ENCODE measurements at places on chromosomes 12 and 14.

- no peak for DNase-seq
Observed at GRCh38 chr12:58592475-58593207, 327.7 kb downstream of the LRIG3 start.

DNA sequence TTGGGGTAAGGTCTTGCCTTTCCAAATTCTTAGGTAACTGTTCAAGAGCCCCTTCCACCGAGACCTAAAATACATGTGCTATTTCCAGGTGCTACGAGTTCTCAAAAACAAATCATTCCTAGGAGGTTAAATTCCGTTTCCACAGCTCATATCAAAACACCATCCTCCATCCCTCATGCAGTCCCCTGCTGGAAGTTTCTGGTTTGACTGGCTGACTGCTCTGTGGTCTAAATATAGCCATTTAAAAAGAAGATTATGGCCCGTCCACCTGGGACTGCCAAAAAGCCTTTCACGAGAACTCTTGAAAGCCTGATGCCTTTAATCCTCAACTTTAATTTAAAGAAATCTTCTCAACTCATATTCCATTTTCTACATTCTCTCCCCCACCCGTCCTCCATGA, 201.5 kb upstream of the MYL2 start:
- DNase-seq: no peak

DNA sequence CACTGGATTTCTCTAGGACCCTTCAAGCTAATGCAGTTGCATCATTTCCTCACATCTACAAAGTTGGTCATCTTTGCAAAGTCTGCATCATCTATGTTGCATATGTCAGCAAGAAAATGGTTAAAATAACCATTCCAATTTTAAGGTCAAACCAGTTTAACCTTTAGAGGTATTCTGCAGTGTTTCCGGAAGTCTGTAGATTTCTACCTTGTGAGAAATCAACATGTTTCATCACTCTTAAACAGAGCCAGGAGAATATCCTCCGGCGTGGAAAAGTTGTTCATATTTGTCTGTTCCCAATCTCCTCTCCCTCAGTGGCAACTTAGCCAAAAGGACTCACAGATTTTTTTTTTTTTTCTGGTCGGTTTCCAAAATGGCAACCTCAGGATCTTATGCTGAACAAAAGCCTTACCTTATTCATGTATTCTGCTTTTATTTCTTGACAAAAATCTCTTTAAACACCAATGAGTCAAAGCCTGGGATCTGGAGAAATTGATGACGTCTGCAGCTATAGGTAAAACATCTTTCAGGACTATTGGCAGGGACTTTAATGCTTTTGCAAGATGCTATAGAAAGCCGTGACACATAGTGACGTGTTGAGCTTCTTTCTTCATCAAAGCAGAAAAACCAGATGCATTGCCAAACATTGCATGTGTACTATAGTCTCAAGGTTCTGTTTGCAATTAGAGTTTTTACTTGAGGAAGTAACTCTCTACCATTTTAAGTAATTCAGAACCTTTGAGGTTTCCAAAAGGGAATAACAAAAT, 16.0 kb upstream of the CDK17 start:
- peak; percentile 23 for DNase-seq

DNA sequence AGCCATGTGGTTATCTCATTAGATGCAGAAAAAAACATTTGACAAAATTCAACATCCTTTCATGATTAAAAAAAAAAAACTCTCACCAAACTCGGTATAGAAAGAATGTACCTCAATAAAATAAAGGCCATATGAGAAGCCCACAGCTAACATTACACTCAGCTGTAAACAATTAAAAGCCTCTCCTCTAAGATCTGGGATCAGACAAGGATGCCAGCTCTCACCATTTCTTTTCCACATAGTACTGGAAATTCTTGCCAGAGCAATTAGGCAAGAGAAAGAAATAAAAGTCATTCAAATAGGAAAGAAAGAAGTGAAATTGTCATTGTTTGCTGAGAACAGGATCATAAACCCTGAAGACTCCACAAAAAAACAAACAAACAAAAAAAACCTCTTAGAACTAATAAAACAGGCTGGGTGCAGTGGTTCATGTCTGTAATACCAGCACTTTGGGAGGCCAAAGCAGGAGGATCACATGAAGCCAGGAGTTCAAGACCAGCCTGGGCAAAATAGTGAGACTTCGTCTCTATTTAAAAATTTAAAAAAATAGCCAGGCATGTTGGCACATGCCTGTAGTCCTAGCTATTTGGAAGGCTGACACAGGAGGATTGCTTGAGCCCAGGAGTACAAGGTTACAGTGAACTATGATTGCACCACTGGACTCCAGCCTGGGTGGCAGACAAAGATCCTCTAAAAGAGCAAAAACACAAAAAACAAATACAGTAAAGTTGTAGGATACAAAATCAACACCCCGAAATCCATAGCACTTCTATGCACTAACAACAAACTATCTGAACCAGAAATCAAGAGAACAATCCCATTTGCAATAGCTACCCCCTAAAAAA, 114.4 kb downstream of the FOXA1 start:
- DNase-seq: no peak

DNA sequence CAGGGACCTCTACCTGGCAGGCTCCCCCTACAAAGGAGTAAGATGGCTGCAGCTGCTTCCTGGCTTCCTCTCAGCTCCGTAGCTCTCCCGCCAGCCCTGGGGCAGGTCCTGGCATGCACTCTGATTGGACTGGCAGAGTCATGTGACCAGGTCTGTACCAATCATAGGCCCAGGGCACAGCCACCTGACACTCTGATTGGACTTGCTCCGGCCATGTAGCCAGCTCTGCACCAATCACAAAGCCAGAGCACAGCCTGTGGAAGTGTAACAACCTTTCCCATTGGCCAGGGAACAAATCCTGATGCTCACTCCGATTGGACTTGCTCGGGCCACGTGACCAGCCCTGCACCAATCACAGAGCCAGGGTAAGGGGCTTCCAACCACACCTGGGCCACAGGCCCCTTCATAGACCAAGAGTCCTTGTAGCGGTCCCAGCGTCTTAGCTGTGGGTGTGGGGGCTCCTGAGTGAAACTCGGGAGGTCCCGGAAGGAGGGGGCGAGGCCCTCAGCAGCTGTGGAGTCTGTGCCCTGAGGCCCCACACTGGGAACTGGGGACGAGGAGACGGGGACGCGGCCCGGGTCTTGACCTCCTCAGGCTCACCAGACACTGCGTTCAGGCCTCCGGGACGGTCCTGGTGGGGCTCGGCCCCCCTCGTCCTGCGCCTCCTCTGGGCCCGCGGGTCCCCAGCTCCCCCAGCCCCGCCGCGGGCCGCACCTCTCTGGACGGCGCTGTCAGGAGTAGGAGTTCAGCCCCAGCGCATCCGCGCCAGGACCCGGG, 210.6 kb downstream of the ADGRD1 start:
- no peak for DNase-seq

DNA sequence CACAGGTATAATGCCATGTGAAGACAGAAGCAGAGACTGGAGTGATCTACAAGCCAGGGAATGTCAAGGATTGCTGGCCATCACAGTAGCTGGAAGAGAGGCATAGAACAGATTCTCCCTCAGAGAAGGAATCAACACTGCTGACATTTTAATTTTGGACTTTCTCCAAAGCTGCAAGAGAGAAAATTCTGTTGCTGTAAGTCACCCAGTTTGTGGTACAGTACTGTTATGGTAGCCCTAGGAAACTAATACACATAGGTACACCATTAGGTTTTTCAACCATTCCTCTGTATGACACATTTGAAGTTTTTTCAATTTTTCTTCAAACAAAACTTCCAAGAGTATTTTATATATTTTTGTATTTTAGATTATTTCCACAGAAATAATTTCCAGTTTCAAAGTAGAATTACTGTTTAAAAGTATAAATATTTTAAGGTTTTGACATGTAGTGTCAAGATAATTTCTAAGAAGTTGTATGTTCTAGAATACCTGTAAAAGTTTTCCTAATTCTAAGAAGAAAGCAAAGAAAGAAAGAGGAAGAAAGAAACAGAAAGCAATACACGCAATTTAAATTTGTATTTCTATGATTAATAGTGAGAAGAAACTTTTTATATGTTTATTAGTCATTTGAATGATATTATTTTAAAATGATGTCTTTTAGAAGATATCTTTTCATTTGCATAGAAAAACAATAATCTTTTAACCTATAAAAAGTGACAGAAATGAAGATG, 64.9 kb upstream of the CATSPERB start:
- peak; percentile 27 for DNase-seq

- peak; percentile 49 for DNase-seq
Observed at GRCh38 chr12:50825372-50825838, 17.3 kb upstream of the TMPRSS12 start.

DNA sequence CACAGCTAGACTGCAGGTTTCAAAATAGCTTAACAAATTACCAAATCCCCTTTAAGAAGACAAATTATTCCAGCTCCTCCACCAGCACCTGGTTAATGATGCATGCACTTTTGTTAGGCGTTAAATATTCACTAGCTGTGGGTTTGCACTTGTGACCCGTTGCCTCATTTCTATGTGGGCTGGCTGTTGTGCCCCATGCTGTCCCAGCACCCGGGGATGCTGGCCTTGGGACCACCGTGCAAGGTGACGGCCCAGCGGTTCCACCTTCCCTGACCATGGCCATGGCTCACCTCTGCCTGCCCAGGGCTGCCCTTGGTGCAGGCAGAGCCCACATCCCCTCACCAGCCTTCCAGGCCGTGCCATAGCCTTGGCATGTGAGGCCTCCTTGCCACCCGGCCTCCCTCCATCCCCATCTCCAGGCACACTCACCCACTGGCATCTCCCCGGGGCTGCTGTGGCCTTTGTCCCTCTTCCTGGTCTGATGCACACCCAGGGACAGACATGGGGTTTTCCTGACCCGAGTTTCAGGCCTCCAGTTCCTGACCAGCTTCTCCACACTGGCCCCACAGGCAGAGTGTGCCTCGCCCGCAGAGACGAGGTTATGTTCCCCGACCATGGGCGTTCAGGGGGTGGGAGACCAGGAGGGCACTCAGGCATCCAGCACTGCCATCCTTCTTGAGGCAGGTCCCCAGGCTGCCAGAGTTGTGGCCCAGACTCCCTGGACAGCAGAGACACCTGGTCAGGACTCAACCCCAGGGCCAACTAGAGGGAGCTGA, 20.3 kb upstream of the C14orf180 start:
- DNase-seq: no peak

DNA sequence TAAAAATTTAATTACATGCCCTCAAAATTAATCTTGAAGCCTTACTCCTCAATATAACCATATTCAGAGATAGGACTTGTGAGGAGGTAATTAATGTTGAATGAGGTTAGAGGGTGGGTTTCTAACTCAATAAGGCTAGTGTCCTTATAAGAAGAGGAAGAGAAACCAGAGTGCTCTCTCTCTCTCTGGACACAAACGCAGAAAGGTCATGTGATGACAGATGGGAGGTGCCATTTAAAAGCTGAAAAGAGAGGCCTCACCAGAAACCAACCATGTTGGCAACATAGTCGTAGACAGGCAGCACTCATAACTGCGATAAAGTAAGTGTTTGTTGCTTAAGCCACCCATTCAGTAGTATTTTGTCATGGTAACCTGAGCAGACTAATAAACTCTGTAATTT, 378.5 kb upstream of the LMO3 start:
- no peak for DNase-seq

DNA sequence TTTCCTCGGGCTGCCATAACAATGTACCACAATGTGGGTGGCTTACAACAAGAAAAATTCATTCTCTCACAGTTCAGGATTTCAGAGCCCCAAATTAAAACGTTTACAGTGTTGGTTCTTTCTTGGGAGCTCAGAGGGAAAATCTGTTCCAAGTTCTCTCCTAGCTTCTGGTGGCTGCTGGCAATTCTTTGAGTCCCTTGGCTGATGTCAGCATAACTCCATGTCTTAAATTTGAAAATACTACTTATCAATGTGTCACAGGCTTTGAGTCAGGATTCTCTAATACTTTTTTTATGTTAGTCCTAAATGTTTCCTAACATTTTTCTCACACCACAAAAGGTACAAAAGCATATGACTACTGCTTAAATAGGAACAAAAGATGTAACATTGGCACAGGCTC, 198.4 kb upstream of the ATXN7L3B start:
- DNase-seq: no peak

GRCh38 chr12:47875746-47876439, 28.9 kb downstream of the VDR start:
- DNase-seq: no peak

DNA sequence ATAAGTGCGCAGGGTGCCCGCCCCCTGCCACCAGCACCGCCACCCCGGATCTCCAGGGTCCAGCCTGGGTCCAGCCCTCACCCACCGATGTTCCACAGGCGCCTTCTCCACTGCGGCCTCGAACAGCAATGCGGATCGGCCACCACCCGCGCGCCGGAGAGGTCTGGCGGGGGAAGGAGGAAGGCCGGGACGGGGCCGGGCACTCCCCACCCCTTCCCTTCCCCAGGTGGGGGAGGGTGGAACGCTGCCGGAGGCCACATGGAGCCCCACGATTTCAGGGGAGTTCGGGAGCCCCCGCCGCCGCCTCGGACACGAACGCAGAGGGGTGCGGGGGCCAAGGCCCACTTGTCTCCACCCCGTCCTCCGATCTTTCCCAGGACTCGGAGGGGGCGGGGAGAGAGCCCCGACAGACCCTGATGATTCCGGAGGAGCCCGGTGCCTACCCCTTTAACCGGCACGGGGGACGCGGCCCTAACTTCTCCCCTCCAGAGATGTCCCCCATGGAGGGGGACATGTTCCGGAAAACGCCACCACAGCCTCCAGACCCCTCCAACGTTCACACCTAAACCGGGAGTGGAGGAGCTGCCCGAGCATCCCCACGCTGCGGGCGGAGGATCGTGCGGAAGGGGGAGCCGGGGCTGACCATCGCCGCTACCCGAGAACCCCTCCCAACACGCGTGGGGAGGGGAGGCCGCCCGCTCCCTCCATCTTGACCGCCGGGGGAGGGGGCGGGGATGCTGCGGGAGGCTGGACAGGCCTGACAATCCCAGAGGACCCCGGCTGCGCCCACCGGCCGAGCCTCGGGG, 1.1 kb downstream of the ATXN2 start:
- peak; percentile 60 for DNase-seq

DNA sequence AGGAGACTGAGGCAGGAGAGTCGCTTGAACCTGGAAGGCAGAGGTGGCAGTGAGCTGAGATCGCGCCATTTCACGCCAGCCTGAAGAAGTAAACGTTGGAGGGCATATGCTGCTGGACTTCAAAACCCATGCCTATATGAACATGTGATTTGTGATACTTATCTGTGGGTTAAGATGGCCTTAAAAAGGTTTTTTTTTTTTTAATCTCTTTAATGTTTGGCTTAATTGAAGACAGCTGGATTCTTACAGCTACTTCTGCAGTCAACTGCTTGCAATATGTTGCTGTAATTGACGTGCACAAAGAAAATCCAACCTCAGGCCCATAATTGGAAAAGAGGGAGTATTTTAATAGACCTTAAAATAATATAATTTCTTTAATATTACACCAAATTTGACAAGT, 1.5 kb upstream of the B3GNT4 start:
- DNase-seq: no peak

DNA sequence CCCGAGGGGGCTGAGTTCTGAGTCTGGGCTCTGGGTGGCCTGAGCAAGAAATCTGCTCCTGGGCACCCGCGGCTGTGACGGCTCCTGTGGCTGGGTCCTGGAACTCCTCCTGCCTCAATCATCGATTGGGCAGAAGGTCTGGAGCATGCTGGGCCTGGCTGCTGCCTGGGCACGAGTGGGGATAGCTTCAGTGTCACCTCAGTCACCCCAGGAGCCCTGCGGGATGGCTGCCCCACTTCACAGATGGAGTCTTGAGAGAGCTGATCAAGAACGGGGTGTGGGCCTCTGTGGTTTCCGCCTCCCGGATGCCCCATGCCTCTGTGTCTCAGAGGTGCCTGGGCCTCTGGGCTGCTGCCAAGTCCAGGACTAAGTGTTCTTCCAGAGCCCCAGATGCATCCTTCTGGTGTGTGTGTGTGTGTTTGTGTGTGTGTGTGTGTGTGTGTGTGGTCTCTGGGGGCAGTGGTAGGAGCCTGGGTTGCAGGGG, 185.6 kb upstream of the C14orf180 start:
- DNase-seq: no peak

All from AG20443 (cell line).